ENCODE measurements at places on chromosomes 2 and 18. TPM values are rescaled to one million over a fixed set of nuclear protein-coding genes. Genes with fewer than 3 reads are reported as not detected.
A peak's percentile ranks its signal among the peaks of the same experiment; 100 is the strongest.

DNA sequence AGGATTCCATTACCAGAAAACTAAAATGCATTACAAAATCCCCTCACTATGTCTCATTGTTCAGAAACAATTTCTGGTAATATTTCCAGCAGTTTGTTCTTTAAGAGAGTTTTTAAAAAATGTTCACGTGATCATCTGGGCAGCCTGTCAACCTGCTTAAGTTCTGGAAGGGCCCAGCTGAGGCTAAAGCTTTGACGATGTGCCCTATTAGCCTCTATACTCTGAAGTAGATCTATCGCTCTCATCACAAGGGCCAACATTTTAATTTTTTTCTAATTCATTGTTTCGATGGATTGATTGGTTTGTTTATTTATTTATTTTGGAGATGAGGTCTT lies 205.8 kb downstream of the PRKCE start:
- DNase-seq: no peak

FLACC1 gene
- total RNA-seq: 1.5 TPM

- DNase-seq: no peak
Observed at GRCh38 chr18:48003426-48004349, 73.2 kb upstream of the SMAD2 start.

- no peak for DNase-seq
Observed at GRCh38 chr2:218419630-218420216, 800 bp downstream of the VIL1 start.

DNA sequence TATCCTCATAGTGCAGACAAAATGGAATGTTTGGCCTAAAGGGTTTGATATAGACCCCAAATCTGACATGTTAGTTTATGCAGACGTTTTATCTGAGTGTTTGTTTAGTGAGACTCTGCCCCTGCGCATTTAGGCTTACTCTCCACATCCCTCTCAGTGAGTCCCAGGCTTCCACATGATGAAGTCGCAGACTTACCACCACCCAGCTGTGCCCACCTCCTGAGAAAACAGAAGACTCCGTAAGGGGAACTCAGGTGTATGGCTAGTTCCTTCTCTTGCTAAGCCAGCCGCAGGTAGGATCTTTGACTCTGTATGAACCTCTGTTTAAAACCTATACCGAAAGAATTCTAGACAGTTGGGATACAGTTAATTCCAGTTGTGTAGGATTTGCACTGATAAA lies 272.6 kb downstream of the PTGR3 start:
- DNase-seq: no peak

DNA sequence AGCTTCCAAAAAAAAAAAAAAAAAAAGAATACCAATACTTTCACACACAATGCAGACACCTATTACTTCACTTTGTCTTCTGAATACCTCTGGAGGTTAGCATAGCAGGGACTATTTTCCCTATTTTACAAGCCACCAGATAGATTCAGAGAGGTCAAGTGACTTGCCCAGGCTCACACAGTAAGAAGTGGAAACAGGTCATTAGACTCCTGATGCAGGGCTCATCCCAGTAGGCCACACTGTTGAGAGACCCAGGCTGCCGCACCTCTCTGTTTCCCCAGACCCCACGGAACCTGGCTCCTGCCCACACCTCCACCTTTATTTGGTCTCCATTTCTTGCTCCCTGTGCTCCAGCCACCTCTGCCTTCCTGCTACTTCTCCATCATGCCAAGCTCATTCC lies 19.4 kb downstream of the SMYD1 start:
- no peak for DNase-seq

HOXD9 gene
- total RNA-seq: not detected

DNA sequence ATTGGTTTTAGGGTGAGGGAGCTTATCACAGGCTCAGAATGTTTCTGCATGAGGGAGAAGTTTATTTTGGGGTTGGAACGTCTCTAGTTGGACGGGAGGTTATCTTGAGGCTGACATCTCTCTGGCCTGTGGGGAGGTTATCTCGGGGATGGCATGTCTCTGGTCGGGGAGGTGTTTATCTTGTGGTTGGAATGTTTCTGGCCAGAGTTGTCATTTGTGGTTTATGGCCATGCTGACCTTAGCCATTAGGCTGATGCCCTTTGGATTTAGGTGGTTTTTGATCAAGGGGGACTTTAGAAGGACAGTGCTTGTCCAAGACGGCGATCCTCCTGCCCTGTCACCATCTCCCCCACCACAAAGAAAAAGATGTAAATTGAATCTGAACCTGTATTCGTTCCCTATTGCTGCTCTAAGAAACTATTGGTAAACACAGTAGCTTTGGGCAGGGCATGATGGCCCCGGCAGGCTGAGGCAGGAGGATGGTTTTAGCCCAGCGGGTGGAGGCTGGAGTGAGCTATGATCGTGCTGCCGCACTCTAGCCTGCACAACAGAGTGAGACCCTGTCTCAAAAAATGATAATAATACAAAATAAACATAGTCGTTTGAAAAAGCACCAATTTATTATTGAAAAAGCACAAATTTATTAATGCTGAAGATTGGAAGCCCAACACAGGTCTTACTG lies 17.8 kb upstream of the MPPE1 start:
- no peak for DNase-seq

DNA sequence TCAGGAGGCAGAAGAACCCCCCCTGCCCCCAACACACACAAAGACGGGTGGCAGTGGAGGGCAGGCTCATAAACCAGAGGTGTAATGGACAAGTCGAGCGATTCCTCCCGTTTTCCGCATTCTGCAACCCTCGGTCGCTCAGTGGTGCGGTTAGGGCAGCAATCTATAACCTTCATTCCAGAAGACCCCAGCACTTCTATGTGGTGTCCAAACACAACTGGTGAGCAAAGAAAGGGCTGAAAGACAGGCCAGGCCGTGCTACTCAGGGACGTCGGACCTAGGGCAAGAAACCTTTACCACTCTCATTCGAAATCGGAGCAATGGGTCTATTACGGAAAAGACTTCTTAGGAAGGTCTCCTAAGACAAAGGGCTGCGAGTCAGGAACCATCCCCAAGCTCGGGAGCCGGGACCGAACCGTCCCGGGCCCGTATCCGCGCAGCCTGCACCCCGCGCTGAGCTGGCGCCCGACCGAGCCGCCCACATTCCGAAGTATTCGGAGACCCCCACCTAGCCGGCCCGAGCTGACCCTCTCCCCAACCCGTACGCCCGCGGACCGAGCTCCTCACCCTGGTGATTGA lies 568 bp downstream of the ARL5A start:
- DNase-seq: no peak

DNA sequence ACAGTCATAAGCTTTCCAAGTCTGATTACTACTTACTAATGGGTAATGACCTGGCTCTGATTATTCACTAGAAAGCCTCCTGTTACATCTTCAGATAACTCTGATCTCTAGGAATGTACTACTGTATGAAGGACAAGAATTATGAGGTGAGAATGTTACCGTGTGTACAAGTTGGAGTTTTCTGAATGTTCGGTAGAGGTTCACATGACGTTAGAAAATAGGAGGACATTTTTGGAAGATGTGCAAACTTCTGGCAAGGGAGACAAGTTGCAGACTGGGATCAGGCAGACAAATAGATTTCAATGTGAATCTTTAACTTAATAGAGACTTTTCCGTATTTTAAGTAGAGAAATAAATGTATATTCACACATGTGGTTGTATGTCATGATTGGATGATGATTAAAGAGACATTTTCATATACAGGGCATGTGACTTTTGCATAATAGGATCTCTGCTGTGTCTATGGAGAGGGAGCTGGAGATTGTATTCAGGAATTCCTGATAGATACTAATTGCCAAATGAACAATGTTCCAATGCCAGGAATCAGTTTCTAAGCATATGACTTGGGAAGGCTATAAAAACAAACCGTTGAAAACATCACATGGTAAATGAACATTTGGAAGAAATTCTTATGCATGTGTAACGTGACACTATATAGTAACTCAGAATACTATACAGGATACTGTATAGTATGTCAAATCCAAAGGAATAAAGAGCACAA lies 1695.8 kb upstream of the PIK3C3 start:
- DNase-seq: no peak

GRCh38 chr2:69171116-69171896 lies 158.3 kb downstream of the ANTXR1 start:
- DNase-seq: no peak

- DNase-seq: no peak
Observed at GRCh38 chr18:24198461-24198860, 59.6 kb downstream of the CABYR start.

MAB21L4 gene
- total RNA-seq: not detected

DNA sequence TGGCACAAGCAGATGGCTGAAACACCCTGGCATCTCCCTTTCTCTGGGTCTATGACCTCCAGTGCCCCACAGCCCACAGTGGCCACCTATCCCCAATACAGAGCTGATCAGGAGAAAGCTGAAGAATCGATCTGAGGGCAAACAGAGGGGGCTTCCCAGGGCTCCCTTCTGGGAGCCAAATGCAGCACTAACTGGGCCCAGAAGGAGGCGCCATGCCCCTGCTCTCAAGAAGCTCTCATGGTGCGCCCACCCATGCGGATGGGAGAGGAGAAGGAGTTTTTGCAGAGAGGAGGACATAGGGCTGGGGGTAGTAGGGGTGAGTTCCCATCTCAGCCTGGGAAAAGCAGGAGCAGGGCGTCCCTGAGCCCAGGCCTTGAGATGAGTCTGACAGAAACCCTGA lies 787.3 kb upstream of the RAB6C start:
- no peak for DNase-seq

- no peak for DNase-seq
Observed at GRCh38 chr2:159684796-159685195, 27.5 kb upstream of the MARCHF7 start.

DNA sequence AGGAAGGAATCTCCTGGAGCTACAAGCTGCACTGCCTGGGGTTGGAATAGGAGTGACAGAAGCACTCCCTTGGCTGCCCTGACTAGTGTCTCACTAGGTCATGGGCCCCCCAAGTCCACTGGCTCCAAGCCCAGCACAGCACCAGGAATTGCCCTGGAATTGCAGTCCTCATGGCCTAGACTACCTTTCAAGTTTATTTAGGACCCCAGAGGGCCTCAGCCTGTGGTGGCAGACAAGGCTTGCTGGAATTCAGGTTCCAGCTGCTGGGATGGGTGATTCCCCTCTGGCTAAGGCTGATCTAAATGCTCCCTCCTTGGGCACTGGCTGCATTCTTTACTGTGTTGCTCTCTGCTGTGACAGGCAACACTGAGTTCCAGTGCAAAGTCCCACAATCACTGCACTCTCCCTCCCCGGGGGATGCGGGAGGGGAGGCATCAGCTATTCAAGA lies 14.0 kb downstream of the STRADB start:
- no peak for DNase-seq

- peak; percentile 34 for DNase-seq
Observed at GRCh38 chr2:72887032-72887739, at the start of gene SPR. Gene SPR, plus strand, starts transcription at chr2:72887408. Its CDS starts 25 bp downstream, at chr2:72887433.

DNA sequence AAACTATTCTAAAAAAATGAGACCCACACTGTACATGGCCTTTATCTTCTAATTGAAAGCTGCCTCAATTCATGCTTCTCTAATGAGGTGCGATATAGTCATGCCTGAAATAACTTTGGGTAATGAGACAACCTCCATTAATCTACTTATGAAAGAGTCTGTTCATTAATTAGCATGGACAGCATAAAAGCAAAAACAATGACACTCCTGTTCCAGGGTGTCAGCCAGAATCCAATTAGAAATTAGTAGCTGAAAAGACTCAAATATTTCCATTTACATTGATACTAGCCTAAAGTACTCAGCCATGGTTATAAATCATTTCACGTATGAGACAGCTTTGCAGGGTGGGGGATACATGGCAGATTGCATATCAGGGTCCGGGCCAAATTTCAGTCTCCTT lies 288.7 kb downstream of the AKAIN1 start:
- no peak for DNase-seq

Measured in activated T-cell treated with anti-CD3 and anti-CD28 coated beads, Interleukin-2, amount 50 U/mL, for 4 hours (primary cell).